ENCODE measurements at places on chromosomes 7 and 10. TPM values are rescaled to one million over a fixed set of nuclear protein-coding genes. Genes with fewer than 3 reads are reported as not detected.

OGDHL gene
- total RNA-seq: not detected

DKK1 gene
- 33.0 TPM for total RNA-seq

DNA sequence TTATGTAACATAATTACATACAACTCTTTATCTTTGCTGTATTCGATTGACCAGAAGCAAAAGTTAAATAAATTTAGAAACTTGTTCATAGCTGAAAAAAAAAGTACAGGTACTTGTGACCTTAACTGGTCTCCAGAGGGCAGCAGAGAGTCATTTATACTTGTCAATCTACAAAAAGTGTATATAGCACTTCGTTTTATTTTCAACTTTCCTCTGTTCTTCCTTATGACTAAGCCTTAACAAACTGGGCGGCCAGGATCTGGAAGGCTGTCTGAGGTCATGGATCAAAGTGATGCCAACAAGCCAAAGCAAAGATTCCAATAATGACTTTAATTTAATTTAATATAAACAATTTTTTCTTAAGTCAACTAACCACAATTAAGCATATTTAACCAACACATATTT is 29.8 kb downstream of the C10orf67 start:
- peak; percentile 54 for DNase-seq

DNA sequence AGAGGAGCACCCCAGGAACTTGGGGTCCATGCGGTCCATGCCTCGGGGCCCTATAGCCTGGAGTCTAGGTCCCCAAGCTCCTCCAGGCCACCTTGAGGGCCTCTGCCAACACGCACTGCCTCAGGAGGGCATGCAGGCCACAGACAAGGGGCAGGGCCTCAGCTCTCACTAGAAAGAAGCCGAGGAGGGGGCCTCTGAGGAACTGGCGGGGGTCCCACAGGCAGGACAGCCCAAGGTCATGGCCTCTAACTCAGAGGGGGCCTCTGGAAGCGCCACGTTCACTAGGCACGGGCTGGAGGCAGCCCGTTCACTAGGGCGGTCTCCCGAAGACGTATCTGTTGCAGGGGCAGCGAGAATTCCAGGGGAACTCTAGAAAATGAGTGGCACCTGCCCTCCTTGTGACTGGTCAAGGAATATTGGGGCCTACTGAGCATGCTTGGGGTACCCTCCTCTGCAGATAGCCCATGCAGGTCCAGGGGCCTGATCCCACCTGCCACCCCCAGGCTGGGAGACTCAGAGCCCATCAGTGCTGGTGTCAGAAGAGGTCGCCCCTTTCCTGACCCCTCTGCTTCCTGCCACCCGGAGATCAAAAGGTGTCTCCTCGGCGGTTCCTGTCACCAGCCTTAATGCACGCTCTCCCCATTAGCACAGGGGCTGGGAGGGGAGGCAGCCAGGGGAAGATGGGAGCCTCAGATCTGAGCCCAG is 86.7 kb upstream of the RET start:
- DNase-seq: no peak

TUBB8 gene
- total RNA-seq: not detected

- DNase-seq: no peak
Measured at GRCh38 chr7:90597563-90598253, 1.6 kb downstream of the CDK14 start.

GRCh38 chr7:149714910-149715471 is 58.4 kb downstream of the ZNF467 start:
- DNase-seq: no peak

- DNase-seq: no peak
Measured at GRCh38 chr10:85177767-85178166, 849.4 kb downstream of the CCSER2 start.

- DNase-seq: no peak
Measured at GRCh38 chr7:1011297-1012003, 28.5 kb downstream of the CYP2W1 start.

DNA sequence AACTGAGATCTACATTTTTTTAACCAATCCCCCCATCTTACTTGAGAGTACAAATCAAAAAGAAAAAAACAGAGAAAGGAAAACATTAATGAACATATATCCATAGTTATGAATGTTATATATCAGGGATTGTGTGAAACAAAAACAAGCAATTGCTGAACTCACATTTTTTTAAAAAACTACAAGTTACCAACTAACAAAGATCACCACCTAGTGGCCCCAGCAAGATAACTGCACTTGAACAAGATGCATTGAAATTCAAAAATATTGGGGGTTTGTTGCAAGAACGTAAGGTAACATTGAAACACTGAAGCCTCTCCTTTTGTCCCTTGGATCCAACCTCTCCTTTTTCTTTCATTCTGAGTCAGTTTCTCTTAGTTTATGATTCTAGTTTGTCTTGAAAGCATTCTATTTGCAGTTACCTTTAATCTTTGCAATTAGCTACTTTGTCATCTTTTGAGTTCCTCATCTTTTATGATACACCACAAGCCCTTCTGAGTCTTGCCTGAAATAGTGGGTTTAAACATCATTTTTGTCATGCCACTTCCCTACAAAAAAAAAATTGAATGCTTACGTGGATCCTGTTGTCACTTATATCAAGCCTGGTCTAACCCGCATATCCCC is 87.3 kb upstream of the TES start:
- peak; percentile 29 for DNase-seq

DNA sequence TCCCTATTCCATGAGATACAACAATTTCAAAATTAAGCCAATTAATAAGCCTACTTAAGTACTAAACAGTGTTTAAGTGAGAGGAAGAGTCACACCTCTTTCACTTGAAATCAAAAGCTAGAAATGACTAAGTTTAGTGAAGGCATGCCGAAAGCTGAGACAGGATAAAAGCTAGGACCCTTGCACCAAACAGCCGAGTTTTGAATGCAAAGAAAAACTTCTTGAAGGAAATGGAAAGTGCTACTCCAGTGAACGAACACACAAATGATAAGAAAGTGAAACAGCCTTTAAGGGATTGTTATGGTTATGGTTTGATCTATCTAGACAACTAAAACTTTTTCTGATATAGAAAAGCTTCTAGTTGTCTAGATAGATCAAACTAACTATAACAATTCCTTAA is 135.4 kb upstream of the KMT2E start:
- DNase-seq: no peak

C7orf57 gene
- 0.64 TPM for total RNA-seq

Data from glomerular endothelial cell (primary cell).